AML-193 (cell line): ENCODE measurements at places on chromosomes 7 and 10.
A peak's percentile ranks its signal among the peaks of the same experiment; 100 is the strongest.

GRCh38 chr7:18903695-18904094, 213.7 kb downstream of the TWIST1 start:
- no peak for DNase-seq

DNA sequence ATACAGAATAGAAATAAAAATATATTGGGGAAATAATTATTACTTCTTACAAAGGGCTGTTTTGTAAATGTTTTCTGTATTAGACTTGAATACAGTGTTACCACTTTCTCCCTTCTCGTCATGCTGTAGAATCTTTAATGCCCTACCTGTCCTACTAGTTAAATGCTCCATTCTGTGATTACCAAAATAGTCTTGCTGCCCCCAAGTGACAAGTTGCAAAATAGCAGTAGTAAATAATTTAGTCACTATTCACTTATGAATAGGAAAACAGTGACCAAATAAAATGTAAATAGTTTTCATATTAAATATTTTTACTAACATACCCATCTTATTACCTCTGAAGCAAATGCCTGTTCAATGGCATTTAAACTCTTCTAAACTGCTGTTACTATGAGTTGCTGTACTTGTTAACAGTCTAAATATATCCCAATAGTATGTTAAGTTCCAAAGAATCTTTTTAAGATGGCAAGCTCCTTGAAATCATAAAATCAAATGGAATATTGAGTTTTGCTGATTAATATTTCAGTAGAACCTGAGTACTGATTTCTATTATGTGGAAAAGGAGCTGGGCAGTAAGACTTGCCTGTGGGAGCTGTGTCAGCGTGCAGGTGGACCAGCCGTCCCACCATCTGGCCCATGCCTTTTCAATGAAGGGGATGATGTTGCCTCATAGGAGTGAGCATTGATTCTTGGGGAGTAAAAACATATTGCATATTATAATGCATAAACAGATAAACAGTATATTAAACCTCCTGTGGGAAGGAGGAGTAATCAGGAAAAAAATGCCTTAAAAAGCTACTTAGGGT, 18.1 kb upstream of the OIT3 start:
- peak; percentile 35 for DNase-seq

DNA sequence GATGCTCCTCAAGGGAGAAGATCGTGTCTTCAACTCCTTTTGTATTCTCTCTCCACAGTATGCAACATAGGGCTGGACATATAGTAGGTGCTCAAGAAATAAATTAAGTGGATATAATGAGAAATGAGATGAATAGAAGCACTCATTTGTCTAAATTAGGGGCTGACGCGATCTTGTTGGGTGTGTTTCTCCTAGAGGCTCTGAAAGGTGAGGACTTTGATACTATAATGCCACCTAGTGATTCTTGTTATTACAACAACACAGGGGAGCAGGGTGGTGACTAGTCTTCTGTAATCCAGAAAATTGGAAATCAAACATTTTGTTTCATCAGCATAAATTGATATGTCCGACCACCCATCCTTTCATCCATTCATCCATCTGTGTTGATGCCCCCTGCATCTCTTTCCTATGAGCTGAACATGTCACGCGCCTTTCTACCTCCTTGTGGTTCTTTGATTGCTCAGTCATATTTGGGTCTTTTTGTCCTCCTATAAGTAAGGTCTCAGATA, 3.5 kb upstream of the CFAP58 start:
- DNase-seq, result peak; percentile 59

- DNase-seq, result no peak
These were observed 47.7 kb upstream of the MKRN1 start for GRCh38 chr7:140526787-140527664.

DNA sequence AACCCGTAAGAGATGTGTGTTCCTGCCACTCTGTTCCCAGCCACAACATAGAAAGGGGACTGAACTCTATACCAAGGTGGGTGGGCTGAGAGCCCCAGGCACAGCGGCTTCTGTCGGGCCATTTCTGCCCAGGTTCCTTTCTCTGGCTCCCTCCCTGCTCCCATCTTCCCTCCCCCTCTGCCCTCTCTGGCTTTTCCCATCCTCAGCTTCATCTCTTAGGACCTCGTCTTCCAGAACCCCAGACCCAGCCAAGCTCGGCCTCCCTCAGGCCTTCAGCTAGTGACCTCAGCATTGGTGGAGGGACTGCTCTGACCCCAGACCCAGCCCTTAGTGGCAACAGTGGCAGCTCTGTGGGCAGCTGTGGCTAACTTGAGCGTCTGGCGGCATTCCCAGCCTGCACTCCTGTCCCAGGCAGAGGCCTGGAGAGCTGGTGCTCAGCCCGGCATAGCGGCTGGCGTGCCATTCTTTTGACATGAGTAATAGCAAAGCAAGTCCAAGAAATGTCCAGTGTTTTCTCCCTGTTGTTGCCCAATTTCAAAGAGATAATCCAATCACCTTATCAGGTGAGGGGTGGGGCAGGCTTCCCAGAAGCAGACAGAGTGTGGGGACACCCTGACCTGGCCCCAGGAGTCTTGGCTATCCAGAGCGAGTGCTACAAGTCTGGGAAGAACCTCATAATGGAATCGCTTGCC, 15.9 kb downstream of the PTPRE start:
- DNase-seq, result no peak

DNA sequence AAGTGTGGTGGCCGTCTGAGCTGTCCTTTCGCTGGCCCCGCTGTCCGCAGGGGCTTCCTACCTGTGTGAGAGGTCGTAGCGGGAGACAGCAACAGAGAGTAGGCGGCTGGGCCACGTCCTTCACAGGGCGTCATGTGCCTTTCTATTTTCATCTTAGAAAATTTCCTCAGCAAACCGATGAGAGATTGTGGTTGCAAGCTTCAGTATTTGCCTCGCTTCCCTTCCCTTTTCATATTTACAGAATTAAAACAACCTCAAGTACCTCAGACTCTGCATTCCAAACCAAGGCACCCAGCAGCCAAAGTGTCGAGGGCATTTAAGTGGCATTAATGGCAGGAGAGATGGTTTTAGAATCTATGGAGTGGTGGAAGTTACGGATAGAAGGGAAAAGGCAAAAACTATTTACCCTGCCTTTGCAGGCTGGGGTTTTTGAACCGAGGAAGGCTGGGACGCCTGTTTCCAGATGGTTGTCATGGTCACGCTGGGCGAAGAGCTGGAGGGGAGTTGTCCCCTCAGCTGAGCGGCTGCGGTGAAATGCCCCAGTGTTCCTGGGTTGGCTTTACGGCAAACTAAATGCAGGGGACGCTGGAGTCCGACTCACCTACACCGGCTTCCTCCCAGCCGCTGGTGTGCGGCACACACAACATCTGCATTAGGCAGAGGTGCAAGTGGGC, 41.9 kb downstream of the WIPI2 start:
- no peak for DNase-seq

DNA sequence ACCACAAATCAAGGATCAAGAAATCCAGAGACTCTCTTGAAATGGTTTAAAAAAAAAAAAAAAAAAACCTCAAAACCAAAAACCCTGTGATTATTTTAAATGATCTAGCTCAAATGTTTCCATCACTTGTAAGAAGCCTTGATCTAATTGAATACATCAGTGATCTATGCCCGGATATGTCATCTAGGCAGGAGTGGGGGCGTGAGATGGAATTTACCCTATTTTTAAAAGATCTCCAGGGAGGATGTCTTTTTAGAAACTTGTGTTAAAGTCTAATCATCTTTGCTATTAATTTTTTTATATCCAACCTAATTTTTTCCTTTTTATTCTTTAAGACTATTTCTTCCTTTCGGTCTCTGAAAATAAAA, 101.4 kb upstream of the PDLIM1 start:
- DNase-seq, result no peak

- peak; percentile 18 for DNase-seq
These were observed 2.8 kb downstream of the EEPD1 start for GRCh38 chr7:36155811-36156361.

GRCh38 chr10:88557256-88557655, 25.9 kb downstream of the RNLS start:
- no peak for DNase-seq

GRCh38 chr7:156943091-156944041, 6.1 kb upstream of the NOM1 start:
- DNase-seq, result no peak

DNA sequence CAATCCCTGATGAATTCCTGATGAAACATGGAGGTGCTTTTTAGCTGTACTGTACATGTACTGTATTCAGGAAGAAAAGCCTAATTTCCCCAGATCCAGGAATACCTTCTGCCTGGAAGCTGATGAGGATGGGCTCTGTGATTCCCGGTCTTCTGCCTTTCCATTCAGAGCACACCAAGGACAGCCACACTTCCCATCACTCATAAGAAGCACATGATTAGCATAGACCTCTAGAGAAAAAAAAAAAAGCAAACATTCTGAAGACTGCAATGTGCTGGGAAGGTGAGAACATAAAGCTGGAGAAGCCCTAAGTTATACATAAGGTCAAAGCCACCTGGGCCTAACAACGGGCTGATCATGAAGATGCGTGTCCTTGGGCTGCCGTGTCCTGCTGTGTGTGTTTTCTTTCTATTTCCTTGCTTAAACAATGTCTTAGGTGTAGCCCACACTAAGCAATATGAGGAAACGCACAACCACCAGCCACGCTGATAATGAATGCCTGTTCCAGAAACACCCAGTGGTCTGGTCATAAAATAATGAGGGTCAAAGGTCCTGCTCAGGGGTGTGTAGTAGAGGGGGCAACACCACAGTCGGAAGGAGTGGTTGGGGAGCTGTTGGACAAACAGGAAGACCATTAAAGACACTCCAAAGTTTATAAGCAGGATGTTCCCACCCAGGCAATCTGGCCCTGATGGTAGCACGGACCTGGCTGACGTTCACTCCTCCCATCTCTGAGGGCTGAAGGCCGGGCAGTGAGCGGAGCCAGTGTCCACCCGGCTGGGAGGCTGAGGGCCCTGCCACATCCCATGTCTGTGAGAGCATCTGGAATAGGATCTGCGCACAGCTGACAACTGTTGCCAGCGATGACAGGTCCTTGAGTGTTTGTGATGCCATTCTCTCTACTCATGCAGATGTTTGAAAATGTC, 7.9 kb downstream of the PKD1L1 start:
- no peak for DNase-seq

GRCh38 chr7:101173752-101174244, 6.3 kb downstream of the NAT16 start:
- DNase-seq, result no peak

GRCh38 chr7:99822731-99823718, 4.8 kb upstream of the CYP3A43 start:
- DNase-seq, result no peak

GRCh38 chr10:22704471-22704911, 9.9 kb downstream of the PIP4K2A start:
- no peak for DNase-seq

DNA sequence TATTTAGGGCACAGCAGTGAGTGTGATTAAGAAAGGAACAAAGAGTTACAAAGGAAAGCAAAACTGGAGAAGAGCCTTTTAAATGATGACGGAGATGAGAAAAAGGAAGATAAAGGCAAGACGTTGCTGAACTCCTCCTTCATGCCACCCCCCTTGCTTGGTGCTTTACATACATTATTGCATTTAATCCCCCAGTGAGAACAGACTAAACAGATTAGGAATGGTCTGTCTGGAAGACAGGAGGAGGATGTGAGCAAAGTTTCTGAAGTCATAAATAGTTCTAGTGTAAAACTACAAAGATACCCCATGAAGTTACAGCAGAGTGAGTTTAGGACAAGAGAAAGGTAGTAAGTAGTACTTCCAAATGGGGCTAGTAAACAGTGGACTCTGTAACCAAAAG, 113.5 kb downstream of the PLCE1 start:
- DNase-seq, result no peak
